Fibroblast of villous mesenchyme (primary cell): ENCODE measurements at places on chromosomes 5 and 9. TPM values are rescaled to one million over a fixed set of nuclear protein-coding genes. Genes with fewer than 3 reads are reported as not detected.

GRCh38 chr9:129641750-129642585 lies at the start of gene ASB6:
Gene ASB6, minus strand, starts transcription at chr9:129642151. Its CDS starts 152 bp downstream, at chr9:129641999.
- DNase-seq, result peak; percentile 97

GRCh38 chr5:112772124-112772523 lies 34.4 kb downstream of the APC start:
- DNase-seq, result peak; percentile 23

- DNase-seq, result peak; percentile 81
Observed at GRCh38 chr5:39948867-39949468, 524.2 kb upstream of the DAB2 start.

DNA sequence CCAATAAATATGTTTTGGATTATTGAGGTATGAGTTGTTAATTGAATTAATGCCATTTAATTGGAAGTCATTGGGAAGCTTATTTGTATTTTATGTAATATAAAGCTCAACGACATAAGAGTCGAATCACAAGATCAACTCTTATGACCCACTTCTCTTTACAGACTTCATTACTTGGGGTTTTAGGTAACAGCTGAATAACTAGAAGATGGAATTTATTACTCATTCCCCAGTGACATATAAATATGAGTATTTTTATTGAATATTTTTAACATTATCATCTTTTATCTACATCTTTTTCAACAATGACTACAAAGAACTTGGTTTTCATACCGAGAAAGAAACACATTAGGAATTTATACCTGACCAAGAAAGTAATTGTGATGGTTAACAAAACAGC lies 21.1 kb downstream of the HMGCR start:
- no peak for DNase-seq

Gene TLX3
- not detected in 2 replicates for total RNA-seq
